ENCODE measurements at places on chromosomes 11 and 22.
A peak's percentile ranks its signal among the peaks of the same experiment; 100 is the strongest.

GRCh38 chr11:19811380-19811779, 98.7 kb downstream of the NAV2 start:
- no peak for DNase-seq

DNA sequence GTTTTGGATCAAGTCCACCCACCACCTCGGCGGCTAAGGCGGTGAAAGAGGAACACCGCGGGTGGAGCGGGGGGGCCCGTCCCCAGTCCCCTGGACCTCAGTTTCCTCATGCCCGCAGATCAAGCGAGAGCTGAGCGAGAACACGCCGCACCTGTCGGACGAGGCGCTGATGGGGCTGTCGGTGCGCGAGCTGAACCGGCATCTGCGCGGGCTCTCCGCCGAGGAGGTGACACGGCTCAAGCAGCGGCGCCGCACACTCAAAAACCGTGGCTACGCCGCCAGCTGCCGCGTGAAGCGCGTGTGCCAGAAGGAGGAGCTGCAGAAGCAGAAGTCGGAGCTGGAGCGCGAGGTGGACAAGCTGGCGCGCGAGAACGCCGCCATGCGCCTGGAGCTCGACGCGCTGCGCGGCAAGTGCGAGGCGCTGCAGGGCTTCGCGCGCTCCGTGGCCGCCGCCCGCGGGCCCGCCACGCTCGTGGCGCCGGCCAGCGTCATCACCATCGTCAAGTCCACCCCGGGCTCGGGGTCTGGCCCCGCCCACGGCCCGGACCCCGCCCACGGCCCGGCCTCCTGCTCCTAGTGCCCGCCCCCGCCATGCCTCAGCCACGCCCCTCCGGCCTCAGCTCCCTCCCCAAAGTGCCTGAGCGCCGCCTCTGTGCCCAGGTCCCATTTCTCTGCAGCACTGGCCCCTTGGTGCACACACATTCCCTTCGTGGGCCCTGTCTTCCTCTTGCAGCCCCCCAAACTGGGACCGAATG, 12.7 kb downstream of the MAFF start:
- no peak for DNase-seq

DNA sequence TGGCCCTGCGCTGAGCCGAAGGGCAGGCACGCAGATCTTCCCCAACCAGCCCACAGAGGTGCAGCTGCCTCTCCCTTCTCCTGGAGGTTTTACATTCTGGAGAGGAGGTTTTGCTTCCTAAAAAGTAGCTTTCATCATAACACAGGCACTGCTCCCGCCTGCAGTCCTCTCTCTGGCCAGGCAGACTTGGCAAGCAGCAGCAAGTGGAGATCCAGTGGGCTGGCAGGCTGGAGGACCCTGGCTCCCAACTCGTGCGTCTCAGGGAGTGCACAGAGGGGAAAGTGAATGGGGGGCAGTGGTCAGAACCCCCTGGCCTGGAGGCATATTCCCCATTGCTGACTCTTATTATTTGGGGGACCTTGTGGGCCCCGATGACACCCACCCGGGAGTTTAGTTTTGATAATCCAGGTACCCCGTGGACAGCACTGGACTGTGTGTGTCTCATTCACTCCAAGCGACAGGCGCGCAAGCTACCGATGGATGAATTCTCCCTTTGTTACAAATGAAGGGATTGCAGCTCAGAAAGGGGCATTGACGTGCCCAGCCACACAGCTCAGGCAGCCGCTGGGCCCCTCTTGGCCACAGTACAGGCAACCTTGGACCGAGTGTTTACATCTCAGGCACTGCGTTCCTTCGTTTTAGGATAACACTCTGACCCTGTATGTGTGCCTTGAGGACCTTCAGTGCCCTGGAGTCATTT, 1223.9 kb downstream of the BRD1 start:
- no peak for DNase-seq

- no peak for DNase-seq
Measured at GRCh38 chr11:72239849-72240460, 4.0 kb downstream of the PHOX2A start.

- peak; percentile 52 for DNase-seq
Measured at GRCh38 chr11:1335811-1336761, 26.7 kb upstream of the TOLLIP start.

DNA sequence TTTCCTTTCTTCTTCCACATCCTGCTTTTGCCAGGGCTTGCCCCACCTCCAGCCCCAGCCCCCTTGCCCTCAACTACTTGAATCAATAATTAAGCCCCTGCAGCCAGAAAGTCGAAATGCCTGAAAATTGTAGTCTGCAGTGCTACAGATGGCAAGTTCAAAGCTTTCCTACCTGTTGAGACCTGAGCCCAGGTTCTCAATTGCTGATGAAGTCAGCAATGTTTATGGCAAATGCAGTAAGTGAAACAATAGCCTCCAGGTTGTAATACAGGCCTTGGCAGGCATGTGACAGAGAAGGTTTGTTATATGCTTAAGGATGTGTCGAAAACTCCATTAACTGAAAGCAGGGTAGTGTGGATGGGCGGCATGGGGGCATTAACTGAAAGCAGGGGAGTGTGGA, 181.1 kb upstream of the SESN3 start:
- no peak for DNase-seq

GRCh38 chr22:21582801-21583740, 15.6 kb downstream of the UBE2L3 start:
- DNase-seq: no peak

GRCh38 chr22:46369716-46370583, 34.4 kb downstream of the TRMU start:
- no peak for DNase-seq

DNA sequence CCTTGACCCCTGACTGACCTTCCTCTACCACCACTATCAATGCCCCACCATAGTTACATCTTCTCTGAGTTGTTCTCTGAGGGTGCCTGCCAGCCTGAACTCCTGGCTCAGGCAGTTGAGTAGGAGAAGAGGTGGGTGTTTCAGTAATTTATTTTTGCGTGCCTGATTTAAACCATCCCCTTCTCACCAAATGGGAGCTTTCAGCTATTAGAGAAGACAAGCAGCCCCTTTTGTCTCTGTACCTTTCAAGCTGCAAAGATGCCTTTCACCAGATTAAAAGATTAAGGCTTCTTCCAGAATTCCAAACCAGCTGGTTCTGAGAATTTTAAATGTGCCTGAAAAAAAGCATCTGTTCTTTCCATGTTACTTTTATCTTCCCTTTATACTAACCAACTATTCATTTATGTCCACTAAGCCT, 223.8 kb downstream of the FAM76B start:
- no peak for DNase-seq

DNA sequence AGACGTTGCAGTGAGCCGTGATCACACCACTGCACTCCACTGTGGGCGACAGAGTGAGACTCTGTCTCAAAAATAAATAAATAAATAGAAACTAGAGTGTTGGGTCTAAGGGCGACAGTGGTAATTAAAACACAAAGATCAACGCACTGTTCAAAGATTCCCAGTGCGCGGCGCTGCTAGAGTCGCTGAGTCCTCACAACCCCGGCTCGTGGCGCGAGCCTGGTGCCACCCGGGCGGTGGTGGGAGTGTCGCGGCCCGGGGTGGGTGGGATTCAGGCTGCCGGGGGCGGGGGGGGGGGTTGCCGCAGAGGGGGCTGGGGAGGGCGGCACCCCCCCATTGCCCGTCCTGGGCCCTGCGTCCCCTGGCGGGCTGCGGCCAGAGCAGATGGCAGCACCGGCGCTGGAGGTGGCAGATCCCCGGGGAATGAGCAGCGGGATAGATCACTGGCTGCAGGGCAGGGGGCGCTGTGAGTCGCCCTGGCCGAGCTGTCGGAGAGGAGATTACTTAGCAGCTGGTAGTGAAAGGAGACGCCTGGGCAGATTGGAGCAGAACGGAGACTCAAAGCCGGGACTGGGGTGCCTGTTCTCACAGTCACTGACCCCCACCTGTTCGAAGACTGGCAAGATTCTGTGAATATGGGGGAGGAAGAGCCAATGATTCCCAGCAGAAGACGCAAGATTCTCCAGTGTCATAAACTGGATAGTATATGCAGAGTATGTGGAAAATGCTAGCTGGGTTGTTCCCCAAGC, 30.2 kb upstream of the APOBEC3A start:
- no peak for DNase-seq

DNA sequence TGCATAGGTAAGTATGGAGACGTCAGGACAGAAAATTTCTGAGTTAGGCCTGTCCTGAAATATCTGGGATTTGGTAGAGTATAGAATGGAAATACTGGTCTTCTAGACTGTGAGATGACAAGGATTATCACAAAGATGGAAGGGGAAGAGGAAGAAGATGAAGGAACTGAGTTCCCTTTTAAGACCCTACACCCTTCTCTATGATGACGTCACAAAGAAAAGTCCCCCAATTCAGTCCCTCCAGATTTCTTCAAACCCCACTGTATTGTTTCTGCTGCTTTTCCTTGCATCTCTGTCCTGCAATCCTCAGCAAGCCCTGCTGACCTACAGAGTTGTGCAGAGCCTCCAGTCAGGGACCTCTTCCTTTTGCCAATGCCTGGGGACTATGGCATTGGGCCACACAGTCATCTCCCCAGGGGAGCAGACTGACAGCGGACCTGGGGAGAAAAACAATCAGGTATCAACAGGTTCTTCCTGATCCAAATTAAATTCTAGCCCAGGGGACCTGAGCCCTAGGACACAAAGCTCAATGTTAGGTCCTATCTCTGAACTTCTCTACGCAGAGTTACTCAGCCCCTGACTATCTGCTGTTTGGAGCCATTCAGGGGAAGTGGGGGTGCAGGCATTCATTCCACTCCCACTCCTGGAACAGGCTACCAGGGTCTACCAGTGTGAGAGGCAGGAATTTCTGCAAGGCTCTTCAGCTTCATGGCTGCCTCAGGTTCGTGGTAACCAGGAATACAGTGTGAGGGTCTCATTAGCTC, 49.2 kb upstream of the POU2AF1 start:
- DNase-seq: no peak

DNA sequence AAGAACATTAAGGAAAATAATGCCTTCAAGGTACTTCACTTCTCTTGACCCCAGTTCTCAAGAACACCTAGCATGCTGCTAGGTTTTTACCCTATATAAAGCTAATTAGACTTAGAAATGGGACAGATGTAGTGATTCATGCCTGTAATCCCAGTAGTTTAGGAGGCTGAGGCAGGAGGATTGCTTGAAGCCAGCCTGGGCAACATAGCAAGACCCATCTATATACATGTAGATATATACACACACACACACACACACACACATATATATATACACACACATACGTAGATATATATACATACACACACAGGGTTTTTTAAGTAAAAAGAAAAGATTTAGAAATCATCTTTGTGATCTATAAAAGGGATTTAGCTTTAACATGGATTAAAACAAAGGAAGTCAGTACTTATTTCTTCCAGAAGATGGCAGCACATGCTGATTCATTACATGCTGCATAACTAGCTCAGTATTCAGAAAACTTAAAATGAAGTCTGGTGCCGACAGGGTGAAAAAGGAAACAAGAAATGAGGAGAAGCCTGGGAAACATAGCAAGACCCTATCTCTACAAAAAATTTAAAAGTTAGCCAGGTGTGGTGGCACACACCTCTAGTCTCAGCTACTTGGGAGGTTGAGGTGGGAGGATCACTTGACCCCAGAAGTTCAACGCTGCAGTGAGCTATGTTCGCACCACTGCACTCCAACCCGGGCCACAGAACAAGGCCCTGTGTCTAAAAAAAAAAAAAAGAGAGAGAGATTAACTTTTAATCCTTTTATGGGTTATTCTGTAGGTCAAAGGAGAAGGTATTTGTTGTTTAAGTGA, 28.5 kb upstream of the RBX1 start:
- peak; percentile 47 for DNase-seq

DNA sequence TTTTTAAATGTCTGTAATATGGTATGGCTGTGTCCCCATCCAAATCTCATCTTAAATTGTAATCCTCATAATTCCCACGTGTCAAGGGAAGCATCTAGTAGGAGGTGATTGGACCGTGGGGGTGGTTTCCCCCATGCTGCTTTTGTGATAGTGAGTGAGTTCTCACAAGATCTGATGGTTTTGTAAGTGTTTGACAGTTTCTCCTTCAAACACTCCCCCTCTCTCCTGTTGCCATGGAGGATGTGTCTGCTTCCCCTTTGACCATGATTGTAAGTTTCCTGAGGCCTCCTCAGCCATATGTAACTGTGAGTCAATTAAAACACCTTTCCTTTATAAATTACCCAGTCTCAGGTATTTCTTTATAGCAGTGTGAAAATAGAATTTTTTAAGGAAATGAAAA, 31.1 kb upstream of the CD44 start:
- no peak for DNase-seq

GRCh38 chr22:45496451-45496941, 6.2 kb upstream of the FBLN1 start:
- DNase-seq: no peak

DNA sequence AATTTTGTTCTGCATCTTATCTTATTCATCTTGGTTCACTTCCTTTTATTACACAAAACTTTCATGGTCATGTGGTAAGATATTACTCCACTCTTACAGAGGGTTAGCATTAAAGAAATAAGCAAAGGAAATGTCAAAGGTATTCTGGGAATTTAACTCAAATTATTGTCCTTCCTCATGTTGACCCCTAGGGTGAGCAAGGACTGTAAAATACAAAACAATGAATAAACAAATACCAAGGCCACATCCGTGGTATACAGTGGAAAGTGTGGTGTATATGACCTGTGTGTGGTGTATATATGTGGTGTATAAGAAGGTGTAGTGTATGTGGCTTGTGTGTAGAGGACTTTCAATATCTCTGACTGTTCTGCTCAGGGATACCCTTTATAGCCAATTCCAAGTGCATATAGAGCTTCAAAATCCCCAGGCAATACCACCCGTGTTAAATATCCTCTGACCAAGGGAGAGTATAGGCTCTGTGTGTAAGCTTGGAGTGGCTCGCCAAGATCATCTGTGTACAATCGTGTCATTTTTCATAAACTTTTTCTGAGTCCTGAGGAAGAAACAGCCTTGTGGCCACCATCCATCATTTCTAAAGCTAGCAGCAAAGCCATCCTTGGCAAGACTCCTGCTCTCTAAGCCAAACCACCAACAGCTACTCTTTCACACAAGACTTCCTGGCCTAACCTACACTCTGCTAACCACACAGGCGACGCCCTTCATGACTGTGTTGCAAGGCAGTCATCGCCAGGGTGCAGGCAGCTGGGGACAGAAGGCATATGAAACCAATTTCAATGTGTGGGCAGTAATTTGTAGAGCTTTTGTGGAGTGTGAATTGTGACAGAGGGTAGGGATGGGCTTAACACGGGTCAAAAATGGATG, 548.0 kb downstream of the ETS1 start:
- peak; percentile 83 for DNase-seq

DNA sequence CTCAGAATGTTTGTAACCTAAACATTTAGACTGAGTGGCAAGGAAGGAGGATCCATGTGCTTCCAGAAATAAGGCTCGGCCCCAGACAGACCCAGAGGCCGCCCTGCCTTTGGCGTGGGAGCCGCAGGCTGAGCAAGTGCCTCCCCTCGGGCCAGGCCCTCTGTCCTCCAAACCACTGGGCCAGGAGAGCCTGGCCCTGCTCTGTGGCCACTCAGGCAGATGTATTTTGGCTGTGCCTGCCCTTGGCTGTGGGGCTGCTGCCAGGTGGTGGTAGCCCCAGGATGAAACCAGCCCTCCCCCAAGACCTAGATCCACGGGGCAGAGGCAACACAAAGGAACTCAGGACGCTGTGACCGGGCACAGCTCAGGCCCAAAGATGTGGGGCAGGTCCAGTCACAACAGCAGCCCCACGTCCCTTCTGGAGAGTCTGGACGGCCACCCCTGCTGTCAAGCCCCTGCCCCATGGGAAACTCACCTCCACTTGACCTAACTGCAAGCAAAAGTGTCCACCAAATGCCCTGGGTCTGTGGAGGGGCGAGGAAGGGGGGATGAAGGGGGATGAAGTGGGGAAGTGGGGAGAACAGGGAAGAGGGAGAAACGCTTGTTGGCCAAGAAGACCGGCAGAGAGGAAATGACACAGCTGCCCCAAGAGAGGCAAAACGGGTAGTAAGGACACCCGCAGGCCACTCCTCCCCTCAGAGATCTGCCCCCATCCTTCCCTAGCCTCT, 24.0 kb downstream of the PISD start:
- no peak for DNase-seq

Data from fibroblast of skin of left quadriceps (primary cell).